Eye (tissue), 1 donor: ENCODE measurements at places on chromosomes 5 and 9.
A peak's percentile ranks its signal among the peaks of the same experiment; 100 is the strongest.

- no peak for DNase-seq
These were observed 48.2 kb downstream of the RXRA start for GRCh38 chr9:134374301-134375010.

DNA sequence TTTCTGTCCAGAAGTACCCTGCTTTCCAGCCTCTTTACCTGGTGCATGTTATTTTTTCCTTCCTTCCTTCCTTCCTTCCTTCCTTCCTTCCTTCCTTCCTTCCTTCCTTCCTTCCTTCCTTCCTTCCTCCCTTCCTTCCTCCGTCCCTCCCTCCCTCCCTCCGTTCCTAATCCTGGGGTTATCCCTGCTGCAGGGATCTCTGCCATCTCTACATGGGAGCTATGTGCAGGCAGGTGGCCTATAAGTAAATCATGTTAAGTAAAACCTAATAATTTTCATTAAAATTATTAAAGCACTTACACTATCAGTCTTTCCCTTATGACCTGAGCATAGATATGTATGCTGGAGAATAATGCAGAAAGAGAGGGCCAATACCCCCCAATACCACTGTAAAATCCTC, 351.9 kb downstream of the ZSWIM6 start:
- no peak for DNase-seq

DNA sequence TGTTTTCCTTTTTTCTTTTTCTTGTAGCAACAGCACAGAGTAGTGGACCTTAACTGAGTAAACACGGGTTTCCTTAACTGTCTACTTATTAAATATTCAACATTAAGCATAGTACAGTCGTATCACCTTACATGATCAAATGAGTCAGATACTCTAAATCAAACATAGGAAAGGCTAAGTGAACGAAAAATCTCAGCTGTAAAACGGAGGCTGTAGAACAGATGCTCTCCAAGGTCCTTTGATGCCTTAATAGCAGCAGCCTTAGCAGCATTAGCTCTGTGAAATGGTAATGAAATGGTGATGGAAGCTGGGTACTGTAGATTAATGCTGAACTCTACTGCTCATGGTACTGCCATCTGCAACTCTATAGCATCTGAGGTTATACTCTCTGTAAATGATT, 1433.3 kb upstream of the C9orf72 start:
- no peak for DNase-seq

DNA sequence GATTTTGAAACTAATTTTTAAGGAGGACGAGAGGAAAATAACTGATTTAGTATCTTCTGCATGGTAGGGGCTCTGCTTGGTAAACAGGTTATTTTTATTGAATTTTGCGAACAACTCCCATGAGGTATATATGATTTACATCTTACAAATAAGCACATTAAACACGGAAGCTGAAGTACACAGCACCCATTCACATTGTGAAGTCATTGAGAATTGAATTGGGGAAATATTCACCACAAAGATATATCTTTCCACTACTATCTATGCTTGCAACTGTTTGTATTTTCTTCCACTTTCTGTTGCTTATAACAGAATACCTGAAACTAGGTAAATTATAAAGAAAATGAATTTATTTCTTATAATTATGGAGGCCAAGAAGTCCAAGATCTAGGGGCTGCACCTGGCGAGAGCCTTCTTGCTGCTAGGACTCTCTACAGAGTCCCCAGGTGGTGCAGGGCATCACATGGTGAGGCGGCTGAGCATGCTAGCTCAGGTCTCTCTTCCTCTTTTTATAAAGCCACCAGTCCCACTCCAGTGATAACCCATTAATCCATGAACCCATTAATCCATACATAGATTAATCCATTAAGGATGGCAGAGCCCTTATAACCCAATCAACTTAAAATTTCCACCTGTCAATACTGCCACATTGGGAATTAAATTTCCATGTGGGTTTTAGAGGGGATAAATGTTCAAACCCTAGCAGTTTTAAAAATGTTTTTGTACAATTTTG, 79.0 kb upstream of the ZNF608 start:
- no peak for DNase-seq

DNA sequence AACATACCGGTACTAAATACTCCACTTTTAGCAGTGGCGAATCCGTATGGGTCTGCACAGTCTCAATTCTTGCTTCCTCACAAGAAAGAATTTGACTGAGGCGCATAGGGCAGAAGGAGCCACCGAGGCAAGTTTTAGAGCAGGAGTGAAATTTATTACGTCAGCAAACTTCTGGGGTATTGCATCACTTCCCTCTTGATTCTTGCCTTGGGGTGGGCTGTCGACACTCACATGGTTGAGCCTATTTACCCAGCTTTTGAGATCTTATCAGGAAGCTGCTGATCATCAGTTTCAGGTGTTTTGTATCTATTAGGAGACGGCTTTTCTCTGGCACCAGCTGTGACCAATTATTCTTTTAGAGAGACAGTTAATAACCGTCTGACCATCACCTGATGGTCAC, 111.5 kb upstream of the CCNH start:
- DNase-seq = no peak

- no peak for DNase-seq
These were observed 29.5 kb downstream of the ANKH start for GRCh38 chr5:14842117-14842516.

- no peak for DNase-seq
These were observed 60.1 kb downstream of the PDE4D start for GRCh38 chr5:59833448-59833847.

DNA sequence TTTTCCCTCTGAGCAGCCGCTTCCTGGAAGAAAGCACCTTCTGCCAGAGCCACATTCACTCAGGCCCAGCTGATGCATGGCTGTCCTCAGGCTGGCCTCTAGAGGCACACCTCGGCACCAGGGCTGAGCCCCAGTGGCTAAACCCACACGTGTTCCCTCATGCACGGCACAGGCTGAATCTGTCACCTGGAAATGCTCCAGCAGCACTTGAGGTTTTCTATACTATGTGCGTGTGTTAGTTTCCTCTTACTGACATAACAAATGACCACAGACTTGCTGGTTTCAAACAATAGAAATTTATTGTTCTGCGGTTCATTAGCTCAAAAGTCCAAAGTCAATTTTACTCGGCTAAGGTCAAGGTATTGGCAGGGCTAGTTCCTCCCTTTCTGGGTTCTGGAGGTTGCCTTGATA, 141.4 kb downstream of the LRRC70 start:
- DNase-seq = peak; percentile 64

DNA sequence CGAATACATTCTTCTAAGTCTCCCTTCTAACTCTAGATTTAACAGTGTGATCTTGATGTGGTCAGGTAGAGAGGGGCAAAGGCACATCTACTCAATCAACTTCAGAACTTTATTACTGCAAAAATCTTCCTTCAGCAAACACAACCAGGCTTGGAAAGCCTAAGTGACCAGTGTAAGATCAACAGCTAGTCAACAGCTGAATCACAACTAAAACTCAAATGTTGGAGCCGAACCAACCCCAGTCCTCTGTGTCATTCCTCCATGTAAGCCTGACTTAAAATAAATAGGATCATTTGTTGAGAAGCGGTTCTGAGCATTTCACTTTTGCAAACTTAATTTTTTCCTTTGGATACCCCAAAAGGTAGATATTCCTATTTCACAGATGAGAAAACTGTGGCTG, 352.7 kb downstream of the EBF1 start:
- DNase-seq = no peak

DNA sequence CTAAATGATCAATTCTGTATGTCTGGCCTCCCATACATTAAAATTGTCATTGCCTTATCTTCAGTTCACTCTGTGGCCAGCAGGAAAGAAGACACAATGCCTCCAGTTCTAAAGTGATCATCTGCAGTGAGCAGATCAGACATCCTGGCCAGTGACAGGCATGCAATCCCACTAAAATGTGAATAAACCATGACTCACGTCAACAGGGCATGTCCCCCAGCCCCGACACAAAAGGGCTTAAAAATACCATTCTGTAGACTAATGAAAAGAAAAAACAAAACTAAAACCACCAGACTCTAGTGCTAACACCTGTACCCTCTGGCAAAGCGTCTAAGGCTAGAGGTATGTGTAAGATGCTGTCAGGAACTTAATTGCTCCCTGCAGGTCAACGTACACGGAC, 38.5 kb downstream of the DDX31 start:
- no peak for DNase-seq

- DNase-seq = peak; percentile 89
These were observed 813 bp downstream of the GNAQ start for GRCh38 chr9:78030553-78031443.

- DNase-seq = no peak
These were observed 9.7 kb downstream of the ESM1 start for GRCh38 chr5:54975701-54976100.

DNA sequence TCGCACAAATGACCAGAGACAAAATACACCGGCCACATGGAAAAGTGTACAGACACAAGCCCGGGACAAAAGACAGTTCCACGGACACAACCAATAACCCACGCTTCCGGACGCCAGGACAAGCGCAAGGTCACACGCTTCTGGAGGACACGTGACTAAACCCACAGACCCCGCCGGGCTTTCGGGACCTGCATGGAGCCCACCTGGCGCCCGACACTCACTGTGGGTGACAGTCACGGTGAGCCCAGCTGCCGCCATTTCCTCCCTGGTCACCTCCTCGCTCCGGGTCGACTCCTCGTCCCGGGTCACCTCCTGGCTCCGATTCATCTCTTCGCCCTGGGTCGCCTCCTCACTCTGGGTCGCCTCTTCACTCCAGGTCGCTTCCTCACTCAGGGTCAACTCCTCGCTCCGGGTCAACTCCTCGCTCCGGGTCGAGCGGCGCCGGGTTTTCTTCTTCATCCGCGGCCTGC, 470 bp downstream of the BAG1 start:
- no peak for DNase-seq

DNA sequence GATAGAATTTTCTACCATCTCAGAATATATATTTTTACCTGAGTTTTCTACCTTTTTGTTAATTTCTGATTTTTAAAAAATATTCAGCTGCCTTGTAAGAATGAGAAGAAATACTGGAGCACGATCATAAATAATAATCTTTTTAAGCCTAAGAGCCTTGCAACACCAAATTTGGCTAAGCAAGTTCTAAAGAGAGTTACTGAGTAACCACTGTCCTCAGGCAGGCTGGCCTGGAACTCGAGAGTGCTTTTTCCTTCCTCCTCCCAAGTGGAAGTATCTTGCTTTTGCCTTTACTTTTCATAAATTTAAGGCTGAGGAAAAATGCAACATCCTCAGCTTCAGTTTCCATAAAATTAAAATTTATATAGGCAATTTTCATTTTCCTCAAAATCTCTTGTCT, 21.0 kb downstream of the GLRX start:
- DNase-seq = no peak

DNA sequence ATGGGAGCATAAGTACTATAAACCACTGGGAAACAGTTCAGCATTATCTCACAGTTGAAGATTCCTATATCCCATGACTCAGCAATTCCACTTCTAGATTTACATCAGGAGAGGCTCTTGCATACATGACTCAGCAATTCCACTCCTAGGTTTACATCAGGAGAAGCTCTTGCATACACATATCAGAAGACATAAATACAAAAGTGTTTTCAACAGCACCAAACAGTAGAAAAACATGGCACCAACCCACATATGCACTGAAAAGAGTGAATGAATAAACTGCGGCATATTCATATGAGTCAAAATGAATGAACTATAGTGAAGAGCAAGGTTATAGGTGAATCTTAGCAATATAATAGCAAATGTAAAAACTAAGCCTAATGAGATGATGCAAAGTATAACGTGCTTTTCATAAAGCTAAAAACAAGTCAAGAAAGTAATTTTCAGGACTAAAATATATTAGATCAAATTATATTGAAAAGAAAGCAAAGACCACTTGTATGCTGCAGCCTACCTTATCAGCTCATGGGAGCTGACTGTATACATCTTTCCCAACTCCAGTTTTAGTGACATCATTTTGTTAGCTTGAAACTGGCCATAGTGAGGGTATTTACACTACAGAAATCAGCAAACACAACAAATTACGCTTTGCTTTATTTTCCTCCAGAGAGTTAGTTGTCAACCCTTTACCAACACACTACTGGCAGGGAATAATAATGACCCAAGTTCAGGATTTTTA, 95.8 kb downstream of the ANKRD18B start:
- DNase-seq = peak; percentile 26

DNA sequence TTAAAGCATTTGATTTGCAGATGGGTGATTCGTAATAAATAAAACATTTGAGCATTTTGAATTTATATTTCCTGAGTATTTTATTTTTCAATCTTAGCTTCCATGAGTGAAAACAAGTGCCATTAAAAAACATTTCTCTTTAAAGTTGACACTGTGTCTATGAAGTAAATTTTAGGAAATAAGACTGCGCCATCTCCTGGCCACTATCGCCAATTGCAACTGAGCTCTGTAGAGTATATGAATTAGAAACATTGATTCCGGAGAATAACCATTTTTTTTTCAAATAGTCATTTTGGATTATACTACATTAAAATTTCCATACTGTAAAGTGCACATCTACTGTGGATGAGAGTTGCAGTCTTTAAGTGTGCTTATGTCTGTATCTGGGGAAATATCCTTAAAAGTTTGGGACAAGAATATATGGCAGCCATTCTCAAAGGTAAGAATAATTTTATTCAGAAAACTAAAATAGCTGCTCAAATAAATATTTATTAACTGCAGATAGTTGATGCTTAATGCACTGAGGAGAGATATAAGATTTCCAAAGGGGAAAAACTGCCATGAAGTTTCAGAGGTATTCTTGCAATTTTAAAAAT, 5.9 kb downstream of the DMRTA1 start:
- DNase-seq = peak; percentile 74

- no peak for DNase-seq
These were observed 8.5 kb upstream of the MGAT1 start for GRCh38 chr5:180810959-180811622.

- DNase-seq = no peak
These were observed 17.2 kb downstream of the NLN start for GRCh38 chr5:65739162-65739561.

- peak; percentile 61 for DNase-seq
These were observed 22.1 kb upstream of the TPD52L3 start for GRCh38 chr9:6305954-6306563.

GRCh38 chr5:170475294-170476000, 28.4 kb upstream of the KCNIP1 start:
- no peak for DNase-seq

- DNase-seq = no peak
These were observed 89.9 kb upstream of the ADAMTSL1 start for GRCh38 chr9:18384066-18384465.

DNA sequence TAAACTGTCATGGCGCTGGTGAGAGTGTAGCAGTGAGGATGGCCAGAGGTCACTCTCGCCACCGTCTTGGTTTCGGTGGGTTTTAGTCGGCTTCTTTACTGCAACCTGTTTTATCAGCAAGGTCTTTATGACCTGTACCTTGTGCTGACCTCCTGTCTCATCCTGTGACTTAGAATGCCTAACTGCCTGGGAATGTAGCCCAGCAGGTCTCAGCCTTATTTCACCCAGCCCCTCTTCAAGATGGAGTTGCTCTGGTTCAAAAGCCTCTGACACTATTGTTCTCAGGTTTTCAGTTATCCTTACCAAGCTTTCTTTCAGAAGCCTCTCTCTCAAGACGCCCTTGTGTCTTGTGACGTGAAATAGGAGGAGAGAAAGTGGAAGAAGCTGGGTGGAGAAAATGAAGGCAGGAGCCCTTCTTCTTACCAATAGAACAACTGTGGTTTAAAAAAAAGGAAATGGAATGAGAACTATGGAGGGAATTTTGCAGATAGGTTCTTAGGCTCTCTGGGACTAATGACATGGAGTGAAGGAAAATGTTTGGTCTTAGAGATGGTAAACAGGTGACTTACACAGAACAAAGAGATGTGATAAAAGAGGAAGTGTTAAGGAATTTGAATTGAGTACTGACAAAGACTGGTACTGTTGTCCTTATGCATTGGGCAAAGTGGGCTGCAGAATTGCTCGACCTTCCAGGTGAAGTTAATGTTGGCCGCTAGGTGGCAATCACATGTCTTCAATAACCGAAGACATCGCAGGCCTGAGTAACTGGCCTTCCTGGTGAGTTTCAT, 133.3 kb upstream of the RAI14 start:
- DNase-seq = peak; percentile 90
